ENCODE measurements at places on chromosomes 6 and 20.

- DNase-seq, result no peak
These were observed 98.3 kb downstream of the MACROD2 start for GRCh38 chr20:14093652-14094051.

DNA sequence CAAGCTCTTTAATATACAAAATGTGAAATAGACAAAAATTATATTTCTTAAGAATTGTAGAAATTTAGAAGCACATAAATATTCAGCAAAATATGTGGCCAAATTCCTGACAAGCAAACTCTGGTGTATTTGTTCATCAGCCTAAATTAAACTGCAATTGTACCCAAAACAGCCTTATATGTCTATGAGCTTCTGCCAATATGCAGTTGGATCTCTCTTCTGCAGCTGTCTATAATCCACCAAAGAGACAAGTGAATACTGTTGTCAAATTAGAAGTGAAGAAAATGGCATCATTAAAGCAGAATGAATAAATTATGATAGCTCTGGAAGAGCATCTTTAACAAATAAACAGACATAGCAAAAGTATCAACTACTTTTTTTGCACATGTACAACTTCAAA lies 755.7 kb downstream of the GRIK2 start:
- no peak for DNase-seq

- DNase-seq, result no peak
These were observed 1405.1 kb downstream of the GRIK2 start for GRCh38 chr6:102798636-102799035.

- DNase-seq, result no peak
These were observed 142.5 kb downstream of the KLHL32 start for GRCh38 chr6:97067045-97067444.

- DNase-seq, result no peak
These were observed 28.3 kb downstream of the SERPINB6 start for GRCh38 chr6:2942914-2943563.

DNA sequence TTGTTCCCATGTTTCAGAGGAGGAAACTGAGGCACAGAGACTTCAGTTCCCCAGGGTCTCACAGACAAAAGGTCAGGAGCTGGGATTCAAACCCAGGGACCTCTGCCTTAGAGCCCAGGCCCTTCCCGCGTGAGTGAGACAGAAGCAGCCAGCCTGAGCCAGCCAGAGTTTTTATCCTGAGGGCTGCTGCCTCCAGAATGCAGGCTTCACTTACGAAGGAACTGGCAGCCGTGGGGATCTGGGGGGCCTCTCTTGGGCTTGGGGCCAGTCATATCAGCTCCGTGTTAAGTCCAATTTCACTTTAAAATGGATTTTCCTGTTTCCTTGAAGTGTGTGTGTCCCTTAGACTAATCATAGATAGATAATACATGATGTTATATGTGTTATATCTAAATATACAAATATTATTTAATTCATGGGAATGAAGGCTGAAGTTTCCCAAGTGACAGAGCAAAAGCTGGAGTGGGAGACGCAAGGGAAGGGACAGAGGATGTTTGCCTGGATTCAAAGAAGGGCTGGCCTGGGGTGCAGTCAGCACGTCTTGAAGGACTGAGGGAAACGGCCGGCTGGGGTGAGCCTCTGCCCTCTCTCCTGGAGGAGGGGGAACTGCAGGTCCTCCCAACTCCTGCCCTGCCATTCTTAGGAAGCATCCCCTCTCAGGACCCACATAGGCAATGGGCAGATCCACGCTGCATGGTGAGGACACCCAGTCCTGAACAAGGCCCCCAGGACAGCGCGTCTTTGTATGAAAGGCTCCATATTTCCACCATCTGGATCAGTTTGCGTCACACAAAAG lies 320.1 kb downstream of the CDH4 start:
- no peak for DNase-seq
